ENCODE measurements at places on chromosomes 11 and 22.

DNA sequence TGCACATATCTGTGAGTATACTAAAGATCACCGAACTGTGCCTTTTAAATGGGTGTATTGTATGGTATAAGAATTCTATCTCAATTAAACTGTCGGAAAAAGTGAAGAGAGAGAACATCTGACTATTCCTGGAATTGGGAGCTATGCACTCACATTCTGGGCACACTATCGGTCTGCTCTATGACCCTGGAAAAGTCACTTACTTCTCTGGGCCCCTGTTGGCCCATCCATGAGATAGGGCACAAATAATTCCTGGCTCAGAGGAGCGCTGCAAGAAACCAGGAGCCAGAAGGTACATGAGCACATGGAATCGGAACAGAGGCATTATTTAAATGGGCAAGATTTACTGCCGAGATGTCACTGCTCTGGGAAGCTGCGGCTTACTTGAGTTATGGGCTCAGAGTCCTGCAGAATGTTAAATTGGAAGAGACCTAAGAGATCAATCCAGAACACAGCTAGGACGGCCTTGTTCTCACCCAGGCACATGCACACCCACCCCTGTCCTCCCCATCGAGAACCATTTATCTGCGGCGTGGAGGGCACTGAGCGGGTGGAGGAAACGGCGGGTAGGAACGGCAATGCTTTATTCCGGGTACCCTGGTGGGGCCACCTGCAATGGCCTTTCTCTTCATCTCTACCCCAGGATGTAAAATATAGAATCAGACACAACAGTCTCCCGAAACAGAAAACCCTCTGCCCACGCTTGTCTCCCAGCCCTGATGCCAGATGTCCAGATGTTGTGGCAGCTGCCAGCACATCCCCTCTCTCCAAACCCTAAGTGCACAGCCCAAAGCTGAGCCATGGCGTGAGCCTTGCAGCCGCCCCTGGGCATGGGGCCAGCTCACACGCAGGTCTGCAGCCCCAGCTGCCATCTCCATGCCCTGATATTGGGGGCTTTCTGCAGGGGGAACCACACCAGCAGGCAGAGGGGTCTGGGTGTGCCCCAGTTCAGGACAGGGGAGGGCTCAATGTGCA lies 142.4 kb downstream of the DSCAML1 start:
- DNase-seq, result no peak

GRCh38 chr11:36475192-36475591 lies 34.9 kb downstream of the TRAF6 start:
- no peak for DNase-seq

GRCh38 chr11:19790831-19791552 lies 78.4 kb downstream of the NAV2 start:
- no peak for DNase-seq

DNA sequence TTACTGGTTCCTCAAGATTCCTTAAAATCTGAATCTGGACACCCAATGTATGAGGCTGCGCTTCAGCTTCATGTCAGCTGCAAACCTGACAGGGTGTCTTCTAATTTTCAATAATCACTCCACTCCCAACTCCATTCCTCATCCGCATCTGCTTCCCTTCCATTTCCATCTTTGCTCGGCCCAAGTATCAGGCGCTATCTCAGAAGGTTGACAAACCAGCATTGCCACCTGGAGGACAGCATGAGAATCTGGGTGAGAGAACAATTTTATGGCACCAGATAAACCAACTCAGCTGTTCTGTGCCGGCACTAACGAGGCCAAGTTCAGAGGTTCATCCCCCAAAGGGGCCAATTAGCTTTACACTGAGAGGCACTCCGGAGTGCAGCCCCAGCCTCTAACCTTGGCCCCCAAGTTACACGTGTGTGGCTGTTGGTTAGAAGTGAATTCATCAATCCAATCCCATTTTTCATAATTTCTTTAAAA lies 79.1 kb upstream of the LMO2 start:
- no peak for DNase-seq

GRCh38 chr11:86623041-86623621 lies 49.3 kb downstream of the ME3 start:
- no peak for DNase-seq

- no peak for DNase-seq
Measured at GRCh38 chr22:17243524-17243923, 24.3 kb upstream of the ADA2 start.

DNA sequence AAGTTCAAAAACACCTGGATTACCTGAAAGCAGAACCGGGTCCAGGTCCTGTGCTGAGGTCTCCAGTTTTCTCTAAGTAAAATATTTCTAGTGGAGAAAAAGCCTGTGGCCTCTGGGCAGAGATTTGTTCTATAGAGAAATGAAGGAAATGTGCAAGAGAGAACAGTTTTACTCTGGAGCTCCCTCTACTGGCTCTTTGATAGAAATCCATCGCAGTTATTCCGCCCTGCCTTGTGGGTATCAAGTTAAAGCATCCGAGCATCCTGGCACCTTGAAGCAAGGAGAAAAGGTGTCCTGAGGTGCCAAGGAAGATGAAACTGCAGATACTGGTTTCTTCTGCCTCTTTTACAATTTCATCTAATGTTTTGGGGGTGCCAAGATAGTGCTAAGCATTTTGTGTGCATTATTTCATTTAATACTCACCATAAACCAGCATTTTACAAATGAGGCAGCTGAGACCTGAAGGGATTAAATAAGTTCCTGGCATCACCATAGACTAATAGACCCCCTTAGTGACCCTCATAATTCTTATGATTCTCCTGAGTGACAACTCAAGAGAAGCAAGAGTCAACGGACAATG lies 113.1 kb upstream of the HSD17B12 start:
- DNase-seq, result no peak

Measured in activated naive CD4-positive, alpha-beta T cell (primary cell).